ENCODE measurements at places on chromosomes 1 and 21. TPM values are rescaled to one million over a fixed set of nuclear protein-coding genes. Genes with fewer than 3 reads are reported as not detected.

FLG2 gene
- not detected for total RNA-seq

GPR37L1 gene
- 0.24 TPM for total RNA-seq

DNA sequence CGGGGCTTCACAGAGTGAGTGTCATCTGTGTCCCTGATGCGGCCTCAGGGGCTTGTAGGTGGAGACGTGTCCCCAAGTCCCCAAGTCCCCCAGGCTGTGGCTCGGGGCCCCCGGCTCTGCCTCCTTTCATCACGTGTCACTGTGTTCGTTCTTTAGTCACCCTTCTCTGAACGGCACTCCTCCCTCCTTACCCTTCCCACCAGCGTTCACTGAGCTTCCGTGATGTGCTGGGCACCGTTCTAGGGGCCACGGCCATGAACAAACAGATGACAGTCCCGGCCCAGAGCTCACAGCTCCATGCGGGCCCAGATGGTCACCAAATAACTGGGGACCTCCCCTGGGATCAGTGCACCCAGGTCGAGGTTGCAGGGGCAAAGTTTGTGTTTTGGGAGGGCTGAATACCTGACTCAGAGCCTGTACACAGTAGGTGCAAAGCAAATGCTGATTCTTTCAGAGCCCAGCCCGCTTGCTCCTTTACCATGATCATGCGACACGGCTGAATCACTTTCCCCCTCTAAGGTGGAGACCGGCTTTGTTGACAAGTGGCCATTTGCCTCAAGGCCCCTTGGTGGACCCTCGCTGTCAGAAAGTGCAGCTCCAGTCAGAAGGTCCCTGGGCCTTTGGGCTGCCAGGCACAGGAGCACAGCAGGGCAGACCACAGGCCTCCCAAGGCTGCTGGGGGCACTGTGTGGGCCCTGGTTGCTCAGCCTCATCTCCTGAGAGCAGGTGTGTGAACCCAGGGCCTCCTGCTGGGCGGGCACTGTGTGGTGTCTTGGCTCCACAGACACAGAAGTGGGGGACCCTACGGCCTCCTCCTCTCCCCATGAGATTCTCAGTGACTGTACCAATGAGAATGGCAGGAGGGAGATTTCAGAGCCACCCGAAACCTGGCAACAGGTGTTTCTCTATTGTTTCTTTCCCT lies 592.5 kb downstream of the PTPRU start:
- no peak overlapping the region for H3K27ac ChIP-seq
- no peaks in the 10 kb centered on the region for H3K4me1 ChIP-seq

DNA sequence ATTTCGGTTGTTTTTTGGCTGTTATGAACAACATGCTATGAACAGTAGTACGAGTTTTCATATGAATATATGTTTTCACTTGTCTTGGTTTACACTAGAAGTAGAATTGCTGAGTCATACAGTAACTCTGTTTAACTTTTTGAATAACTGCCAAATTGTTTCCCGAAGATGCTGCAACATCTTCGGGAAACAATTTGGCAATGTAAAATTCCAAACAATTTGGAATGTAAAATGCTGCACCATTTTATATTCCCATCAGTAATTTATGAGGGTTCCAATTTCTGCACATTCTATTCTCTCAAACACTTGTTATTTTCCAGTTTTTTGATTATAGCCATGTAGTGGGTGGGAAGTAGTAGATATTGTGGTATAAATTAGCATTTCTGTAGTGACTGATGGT lies 11.6 kb downstream of the PCBP3 start:
- no peaks in the 10 kb centered on the region for H3K4me1 ChIP-seq
- H3K36me3 ChIP-seq: no peaks in the 10 kb centered on the region
- H3K4me3 ChIP-seq: no peak overlapping the region
- no peak for DNase-seq
- H3K27ac ChIP-seq: no peak overlapping the region

DNA sequence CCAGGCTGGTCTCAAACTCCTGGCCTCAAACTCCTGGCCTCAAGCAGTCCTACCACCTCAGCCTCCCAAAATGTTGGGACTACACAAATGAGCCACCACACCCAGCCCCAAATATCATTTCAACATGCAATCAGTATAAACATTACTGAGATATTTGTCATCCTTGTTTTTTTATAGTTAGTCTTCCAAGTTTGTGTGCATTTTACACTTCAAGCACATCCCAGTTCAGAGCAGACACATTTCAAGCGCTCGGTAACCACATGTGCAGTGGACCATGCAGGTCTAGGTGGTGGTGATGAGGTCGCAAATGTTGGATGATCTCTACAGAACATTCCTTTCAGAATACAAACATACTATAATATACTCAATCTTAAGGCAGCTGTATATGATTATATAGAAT lies 23.8 kb upstream of the APP start:
- peaks cover 6% of the 10 kb centered on the region for H3K4me1 ChIP-seq
- H3K27ac ChIP-seq: no peak overlapping the region
- no peaks in the 10 kb centered on the region for H3K36me3 ChIP-seq
- no peak for DNase-seq
- H3K27me3 ChIP-seq: no peaks in the 10 kb centered on the region
- no peak overlapping the region for H3K4me3 ChIP-seq

GRCh38 chr1:164466429-164466828 lies 92.6 kb upstream of the PBX1 start:
- H3K4me1 ChIP-seq: no peaks in the 10 kb centered on the region
- no peaks in the 10 kb centered on the region for H3K36me3 ChIP-seq
- no peak overlapping the region for H3K27ac ChIP-seq
- no peaks in the 10 kb centered on the region for H3K27me3 ChIP-seq
- H3K4me3 ChIP-seq: no peak overlapping the region

- H3K27me3 ChIP-seq: no peaks in the 10 kb centered on the region
- no peak for DNase-seq
- no peak overlapping the region for H3K27ac ChIP-seq
- H3K4me1 ChIP-seq: no peaks in the 10 kb centered on the region
- no peak overlapping the region for H3K4me3 ChIP-seq
These were observed 55.9 kb downstream of the MACO1 start for GRCh38 chr1:25486602-25487001.

DNA sequence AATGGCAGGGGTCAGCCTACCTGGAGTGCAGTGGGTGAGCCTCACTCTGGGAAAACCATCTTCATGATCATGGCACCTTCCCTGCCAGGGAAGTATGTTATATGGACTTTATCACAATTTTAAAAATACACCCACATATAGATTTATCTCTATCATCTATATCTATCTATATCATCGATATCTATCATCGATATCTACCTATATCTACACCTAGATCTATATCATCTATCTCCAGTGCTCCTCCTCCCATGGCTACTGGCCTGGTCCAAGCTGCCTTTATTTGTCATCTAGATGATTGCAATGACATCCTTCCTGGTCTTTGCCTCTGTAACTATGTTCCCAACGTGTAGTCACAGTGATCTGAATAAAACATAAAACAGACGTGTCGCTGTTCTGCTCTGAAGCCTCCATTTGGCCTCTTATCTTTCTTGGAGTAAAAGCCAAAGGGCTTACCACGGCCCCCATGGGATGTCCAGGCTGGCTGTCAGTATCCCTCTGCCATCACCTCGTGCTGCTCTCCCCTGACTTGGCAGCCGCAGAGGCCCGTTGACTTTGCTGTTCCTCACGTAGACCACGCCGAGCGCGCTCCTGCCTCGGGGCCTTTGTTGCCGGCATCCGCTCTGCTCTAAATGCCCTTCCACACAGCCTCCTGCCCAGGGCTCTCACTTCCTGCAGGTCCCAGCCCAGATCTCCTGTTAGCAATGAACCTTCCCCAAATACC lies 20.6 kb upstream of the KIF26B start:
- peaks cover 22% of the 10 kb centered on the region for H3K27me3 ChIP-seq
- no peak overlapping the region for H3K4me3 ChIP-seq
- peaks cover 7% of the 10 kb centered on the region for H3K4me1 ChIP-seq
